NCI-H774 (cell line): ENCODE measurements at places on chromosomes 1 and 21.

DNA sequence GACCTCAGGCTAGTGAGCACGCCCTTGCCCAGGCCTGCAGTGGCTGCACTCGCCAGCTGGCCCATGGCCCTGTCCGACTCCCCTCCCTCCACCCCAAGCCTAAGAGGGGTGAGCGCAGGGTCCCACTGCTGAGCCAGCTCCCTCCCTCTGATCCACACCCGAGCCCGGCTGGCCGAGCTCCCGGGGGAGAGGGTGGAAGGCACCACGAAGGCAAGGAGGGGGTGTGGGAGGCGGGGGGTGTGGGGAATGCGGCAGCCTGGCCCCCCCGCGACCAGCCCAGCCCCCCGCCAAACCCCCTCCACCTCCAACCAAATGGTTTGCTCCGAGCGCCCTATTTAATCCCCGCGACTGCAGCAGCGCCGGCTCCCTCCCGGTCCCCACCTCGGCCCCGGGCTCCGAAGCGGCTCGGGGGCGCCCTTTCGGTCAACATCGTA lies at the start of gene CADM3:
Gene CADM3, plus strand, starts transcription at position 362 of the 434 bp plus-strand sequence. CDS start 151 bp downstream, outside the sequence.
- no peak for DNase-seq

- no peak for DNase-seq
Observed at GRCh38 chr1:189654906-189655305, 822.8 kb downstream of the BRINP3 start.

DNA sequence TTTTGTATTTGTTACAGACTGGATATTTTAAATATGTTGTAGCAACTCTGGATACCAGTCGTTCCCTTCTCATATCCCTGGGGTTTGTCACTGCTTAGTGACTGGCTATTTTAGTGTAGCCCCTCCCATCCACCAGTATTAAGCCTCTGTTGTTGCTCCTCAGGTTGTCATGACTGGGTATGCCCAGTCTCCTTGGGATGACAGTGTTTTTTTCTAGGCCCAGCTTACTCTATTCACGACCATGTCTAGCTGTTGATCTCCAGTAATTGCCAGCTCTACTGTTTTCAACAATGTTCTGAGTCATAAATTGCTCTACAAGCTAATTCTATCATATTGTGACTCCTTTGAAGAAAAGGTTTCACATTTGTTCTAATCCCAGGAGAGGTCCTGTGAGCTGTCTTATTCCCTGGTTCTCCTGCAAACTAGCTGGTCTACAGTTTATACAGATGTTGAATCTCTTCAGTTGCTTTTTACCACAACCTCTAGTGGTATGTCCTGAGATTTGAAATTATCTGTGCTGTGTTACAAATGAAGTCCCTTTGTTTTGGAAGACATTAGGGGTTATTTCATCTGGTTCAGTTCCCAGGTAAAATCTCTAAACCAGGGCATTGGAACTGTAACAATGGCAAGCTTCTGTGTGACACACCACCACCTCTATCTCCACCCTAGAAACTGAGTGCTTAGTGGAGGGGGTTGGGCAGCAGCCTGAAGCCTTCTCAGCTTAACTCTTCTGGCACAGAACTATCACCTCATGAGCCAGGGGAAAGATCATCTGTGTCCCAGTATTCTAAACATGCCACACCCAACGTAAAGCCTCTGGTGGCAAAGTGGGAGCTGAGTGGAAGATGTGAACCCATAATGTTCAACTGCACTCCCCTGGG lies 124.6 kb downstream of the TRIM33 start:
- no peak for DNase-seq

- no peak for DNase-seq
Observed at GRCh38 chr21:43602266-43603232, 56.7 kb downstream of the HSF2BP start.

DNA sequence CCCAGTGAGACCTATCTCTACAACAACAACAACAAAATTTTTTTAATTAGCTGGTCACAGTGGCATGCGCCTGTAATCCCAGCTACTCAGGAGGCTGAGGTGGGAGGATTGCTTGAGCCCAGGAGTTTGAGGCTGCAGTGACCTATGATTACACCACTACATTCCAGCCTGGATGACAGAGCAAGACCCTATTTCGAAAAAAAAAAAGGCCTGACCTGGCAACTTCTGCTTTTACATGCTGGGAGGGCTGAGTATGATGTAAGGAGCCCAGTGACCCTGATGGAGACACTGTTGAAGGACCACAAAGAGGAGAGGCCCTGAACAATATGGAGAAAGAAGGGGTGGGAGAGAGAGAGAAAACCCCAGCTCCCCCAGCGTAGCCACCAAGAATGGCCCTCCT lies 9.2 kb upstream of the VPS26C start:
- DNase-seq = no peak

GRCh38 chr1:56050911-56051310 lies 528.5 kb downstream of the PLPP3 start:
- DNase-seq = no peak
